ENCODE measurements at places on chromosomes 7 and 10.

GRCh38 chr10:82683945-82684344, 809.0 kb downstream of the NRG3 start:
- DNase-seq = no peak

DNA sequence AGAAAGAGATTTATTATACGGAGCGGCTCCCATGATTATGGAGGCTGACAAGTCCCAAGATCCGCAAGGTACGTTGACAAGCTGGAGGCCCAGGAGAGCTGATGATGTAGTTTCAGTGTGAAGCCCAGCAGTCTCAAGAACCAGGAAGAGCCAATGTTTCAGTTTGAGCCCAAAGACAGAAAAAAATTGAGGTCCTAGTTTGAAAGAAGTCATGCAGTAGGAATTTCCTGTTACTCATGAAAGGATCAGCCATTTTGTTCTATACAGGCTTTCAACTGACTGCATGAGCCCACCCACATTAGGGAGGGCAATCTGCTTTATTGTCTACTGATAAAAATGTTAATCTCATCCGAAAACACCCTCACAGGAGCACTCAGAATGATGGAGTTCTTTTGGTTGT, 51.5 kb downstream of the CCDC71L start:
- peak; percentile 27 for DNase-seq

DNA sequence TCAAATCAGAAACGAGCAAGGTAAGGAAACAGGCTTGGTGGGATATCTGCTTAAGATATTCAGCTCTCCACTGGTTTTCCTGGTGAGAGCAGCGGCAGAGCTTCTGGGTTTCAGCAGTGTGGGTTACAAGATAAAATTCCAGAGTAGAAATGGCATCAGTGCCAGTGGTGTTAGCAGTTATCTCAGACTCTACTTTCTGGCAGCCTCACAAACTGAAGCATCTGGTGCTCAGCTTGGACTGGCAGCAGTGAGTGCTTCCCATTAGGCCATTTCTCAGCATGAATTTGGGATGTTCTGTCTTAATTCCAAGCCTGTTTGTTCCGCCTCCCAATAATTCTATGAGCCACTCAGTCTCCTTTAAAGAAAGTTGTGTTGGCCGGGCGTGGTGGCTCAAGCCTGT, 6.9 kb upstream of the GSTO2 start:
- no peak for DNase-seq

GRCh38 chr7:105664816-105665525, 83.7 kb upstream of the EFCAB10 start:
- peak; percentile 97 for DNase-seq

DNA sequence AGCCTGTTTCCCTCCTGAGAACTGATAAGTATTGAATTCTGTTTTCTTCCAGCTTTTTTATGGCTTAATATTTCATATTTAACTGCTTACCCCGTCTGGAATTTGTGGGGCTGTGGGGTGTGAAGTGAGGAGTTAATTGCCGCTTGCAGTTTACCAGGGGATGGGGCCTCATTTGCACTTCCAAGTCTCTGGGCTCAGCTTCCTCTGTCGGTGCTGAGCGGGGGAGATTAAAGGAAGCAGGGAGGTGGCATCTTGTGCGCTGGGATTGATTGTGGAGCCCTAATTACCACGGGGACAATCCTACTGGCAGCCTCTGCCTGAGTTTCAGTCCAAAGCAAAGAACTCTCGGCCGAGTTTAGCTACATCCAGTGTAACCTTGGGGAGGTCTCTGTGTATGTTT, 33.4 kb downstream of the ELFN1 start:
- DNase-seq = no peak

DNA sequence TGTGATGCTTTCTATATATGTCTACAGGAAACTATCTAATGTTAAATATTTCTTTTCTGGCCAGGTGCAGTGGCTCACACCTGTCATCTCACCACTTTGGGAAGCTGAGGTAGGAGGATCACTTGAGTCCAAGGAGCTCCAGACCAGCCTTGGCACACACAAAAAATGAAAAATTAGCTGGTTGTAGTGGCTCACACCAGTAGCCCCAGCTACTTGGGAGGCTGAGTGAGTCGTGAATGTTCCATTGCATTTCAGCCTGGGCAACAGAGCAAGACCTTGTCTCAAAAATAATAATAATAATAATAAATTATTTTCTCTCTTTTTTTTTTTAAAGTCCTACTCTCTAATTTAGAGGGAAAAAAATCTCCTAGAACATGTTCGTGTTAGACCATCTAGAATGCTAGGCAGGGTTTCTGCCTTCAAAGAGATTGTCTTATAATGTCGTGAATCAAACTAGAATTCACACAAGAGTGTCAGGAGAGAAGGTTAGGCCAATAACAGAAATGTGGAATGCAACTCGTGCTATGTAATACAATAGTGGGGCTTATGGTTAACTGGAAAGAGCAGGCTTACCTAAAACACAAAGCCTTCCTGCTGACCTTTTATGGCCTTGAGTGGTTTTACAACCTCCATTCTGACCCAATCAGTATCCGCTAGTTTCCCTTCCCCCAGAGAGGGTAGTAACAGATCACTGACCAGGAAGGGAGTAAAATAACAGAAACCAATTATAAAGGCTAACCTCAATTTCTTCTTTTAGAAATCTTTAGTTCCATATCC, 46.3 kb downstream of the MYOF start:
- peak; percentile 89 for DNase-seq

GRCh38 chr10:102009801-102010425, 46.1 kb downstream of the ARMH3 start:
- DNase-seq = peak; percentile 85

DNA sequence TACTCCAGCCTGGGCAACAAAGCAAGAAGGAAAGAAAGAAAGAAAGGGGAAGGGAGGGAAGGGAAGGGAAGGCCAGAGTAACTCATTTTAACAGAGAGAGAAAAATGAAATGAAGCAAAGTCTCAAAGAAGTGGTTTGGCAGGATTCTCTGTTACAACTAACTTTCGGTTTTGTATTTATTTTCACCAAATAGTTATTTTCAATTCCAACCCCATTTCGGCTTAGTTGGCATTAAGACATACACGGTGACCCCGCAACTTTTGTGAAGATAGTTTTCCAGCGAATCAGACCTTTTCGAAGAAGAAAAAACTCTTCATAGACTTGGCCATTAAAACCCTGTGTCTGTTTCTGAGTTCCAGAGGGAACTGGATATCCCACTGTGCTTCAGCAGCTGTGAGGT, 45.2 kb upstream of the LYZL2 start:
- DNase-seq = no peak

All from SW480 (cell line).